ENCODE measurements at places on chromosomes 7 and 10.

DNA sequence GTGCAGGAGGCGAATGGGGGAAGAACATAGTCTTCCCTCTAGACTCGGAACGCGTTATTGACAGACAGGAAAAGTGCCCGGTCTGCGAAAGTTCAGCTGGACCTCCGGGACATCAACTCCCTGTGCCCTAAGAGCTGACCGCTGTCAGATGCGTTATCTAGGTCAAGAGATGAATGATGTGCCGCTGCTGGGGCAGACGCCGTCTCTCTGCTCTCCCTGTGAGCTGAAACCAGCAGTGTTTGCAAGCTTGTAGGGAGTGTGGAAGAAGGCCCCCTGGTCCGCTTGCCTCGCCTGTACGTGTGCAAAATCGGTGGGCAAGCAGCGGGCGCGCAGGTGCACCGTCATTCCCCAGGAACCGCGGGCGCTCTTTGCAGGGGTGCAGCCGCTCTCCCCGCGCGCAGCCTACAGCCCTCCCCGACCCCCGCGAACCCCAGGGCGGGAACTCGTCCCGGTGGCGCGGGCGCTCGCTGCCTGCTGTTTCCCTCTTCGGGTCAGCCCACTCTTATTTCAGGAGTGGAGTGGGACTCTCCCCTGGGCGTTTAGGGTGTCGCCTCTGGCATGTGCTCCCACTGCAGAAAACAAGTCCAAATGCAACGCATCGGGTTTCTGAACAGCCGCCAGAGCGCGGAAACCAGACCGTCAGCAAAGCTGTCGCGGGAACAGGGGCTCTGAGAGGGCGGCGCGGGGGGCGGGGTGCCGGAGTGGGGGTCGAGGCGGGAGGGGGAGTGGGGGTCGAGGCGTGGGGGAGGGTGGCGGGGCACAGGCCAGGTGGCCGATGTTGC, 1.8 kb upstream of the PFKFB3 start:
- DNase-seq = no peak

GRCh38 chr7:40008223-40008815, 58.3 kb downstream of the CDK13 start:
- no peak for DNase-seq

GRCh38 chr7:73704640-73705550, 14.6 kb downstream of the STX1A start:
- DNase-seq = no peak

DNA sequence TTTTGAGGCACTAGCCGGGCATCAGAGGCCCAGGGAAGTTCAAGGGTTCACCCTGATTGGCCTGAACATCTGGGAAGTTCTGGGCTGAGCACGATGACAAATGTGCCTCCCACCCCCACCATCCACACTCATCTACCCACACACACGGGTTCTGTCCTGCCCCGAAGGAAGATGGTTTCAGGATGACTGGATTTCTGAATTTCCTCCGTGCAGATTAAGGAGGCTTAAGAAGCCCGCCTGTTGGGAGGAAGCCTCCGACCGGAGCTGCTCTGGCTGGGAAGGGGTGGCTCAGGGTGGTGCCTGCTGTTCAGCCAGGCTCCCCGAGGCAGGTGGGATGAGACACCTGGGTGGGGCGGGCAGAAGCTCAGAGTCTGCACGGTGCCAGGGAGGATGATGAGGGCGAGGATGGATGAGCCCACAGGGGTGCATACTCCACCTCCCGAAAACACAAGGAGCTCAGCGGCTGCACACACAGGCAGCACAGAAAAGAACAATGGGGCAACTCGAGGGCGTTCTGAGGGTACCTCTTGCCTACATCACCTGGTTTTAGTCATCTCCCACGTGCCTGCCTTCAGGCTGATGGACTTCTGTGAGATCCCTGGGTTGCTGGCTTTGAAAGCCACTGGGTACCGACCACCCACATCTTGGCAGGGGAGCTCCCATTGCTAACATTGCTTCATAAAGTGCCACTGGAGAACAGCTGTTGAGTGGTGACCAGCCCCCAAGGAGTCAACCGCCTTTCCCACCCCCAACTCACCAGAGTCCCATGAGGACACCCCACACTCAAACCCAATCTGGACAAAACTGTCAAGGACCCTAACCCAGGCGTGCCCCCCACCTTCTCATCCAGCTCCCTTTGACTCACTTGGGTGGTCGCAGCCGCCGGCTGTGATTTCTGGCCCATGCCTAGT, 41.2 kb downstream of the CALML3 start:
- no peak for DNase-seq

DNA sequence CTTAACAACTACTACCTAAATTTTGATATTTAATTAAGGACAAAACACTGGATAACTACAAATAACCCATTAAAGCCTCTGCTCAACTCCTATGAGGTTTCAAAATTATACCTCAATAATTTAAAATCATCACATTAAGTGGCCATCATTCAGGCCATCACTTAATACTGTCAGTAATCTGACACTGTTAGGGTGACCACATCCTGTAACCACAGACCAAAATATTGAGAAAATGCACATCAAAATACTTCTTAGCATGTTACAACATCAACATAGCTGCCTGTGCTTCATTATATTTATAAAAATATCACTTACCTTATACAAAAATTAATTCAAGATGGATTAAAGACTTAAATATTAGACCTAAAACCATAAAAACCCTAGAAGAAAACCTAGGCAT, 23.3 kb downstream of the SEM1 start:
- no peak for DNase-seq

- no peak for DNase-seq
These were observed 63.1 kb upstream of the LRRTM3 start for GRCh38 chr10:66862687-66863258.

DNA sequence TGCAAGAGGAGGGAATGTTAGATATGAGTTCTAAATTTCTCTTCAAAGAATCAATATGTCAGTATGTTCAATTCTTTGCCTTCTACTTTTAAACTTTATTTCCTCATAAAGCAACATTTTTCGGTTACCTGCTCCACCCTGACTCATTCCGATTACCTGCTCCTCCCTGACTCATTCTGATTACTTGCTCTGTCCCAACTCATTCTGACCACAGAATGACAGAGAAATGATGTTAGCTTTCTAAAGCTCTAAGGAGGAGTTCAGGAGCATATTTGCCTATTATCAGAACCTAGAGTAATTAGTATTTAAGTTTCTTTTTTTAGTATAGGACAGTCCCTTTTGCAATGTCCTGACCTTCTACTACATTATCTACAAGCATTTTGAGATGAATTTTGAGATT, 24.5 kb upstream of the PPP1R9A start:
- no peak for DNase-seq

DNA sequence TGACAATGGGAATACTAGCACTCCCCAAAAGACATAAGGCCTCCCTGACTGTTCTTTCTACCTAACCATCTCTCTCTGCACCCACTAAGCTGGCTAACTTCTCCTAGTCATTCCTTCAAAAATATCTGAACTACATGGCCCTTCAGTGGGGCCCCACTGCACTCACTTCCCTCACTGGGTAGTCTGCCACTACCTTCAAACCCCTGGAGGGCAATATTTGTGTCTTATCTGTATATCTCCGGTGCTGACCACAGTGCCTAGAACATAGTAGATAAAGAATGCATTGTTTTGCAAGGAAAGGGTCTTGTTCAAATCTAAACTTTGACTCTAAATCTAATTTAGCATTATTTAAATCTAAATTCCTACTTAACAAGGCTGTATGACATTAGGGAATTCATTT, 44.3 kb downstream of the CACUL1 start:
- no peak for DNase-seq

GRCh38 chr7:133623721-133624120, 370.8 kb downstream of the EXOC4 start:
- DNase-seq = no peak

GRCh38 chr7:34550996-34551395, 107.0 kb upstream of the NPSR1 start:
- no peak for DNase-seq
